ENCODE measurements at places on chromosomes 5 and 9. TPM values are rescaled to one million over a fixed set of nuclear protein-coding genes. Genes with fewer than 3 reads are reported as not detected.

DCAF12 gene
- 35.8 TPM for total RNA-seq

GPX3 gene
- total RNA-seq, result not detected

DMRTA1 gene
- total RNA-seq, result not detected

FAM151B gene
- 1.0 TPM for total RNA-seq

DNA sequence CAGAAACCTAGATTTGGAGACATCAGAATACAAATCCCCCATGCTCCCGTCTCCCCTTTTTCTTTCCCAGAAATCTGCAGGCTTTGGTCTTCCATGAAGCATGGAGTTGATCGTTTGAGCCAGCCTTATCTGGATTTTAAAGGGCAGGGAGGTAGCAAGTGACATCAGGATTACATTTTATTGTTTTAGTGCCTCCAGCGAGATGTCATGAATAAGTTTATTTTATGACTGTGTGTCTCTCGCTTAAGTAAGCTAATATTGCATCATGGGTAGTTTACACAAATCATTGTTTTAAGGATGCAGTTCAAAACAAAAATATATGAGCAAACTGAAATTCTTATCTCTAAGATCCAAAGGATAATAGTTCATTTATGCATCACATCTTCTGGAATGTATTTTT is 50.7 kb upstream of the TNFSF8 start:
- DNase-seq, result no peak

- DNase-seq, result no peak
These were observed 2.7 kb downstream of the RGMB start for GRCh38 chr5:98776066-98776705.

- DNase-seq, result no peak
These were observed 378.6 kb downstream of the ICE1 start for GRCh38 chr5:5800801-5801761.

DNA sequence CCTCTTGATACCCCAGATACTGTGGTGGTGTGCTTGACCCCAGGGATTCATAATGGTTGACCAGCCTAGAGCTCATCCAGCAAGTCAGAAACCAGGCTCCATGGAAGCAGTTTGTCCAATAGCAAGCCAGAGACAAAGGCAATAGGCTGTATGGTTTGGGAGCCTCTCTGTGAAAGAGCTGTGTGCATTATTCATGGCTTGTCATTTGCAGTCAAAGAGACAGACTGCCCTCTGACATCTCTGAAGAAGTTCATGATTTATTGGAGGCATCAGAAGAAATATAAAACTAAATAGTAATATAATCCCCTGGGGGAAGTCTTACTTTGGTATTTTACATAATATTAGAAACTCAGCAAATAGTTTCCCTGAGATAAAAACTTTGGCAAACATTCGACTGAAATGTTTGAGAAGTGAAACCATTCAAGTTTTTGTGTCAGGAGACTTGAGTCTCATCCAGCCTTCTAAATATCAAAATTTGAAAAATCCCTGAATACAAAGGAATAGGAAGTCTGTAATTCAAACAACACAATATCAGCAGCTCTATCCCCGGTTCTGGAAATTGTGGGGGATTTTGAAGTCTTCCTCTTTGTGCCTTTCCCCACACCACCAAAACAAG is 250.3 kb downstream of the ZSWIM6 start:
- no peak for DNase-seq

DNA sequence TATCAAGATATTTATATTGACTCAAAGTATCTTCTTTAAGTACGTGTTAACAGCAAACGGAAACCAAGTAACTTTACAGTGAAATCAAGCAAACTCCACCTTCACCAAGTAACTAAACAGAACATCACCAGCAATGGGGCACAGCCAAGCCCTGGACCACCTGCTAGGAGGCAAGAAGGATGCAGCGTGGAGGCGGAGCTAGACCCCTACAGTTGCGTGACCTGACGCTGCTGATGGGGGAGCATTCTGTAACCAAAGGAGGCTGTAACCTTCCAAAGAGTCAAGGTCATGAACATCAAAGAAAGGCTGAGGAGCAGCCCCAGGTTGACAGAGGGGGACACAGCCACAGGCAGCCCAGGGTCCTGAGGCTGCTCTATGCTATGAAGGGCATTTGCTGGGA is 6.1 kb downstream of the VAV2 start:
- DNase-seq, result no peak

- DNase-seq, result no peak
These were observed 12.7 kb upstream of the TMEM174 start for GRCh38 chr5:73160239-73160671.

GRCh38 chr9:137828527-137829259 is 48.9 kb upstream of the CACNA1B start:
- DNase-seq, result peak; percentile 53

- no peak for DNase-seq
These were observed 17.6 kb downstream of the ECM2 start for GRCh38 chr9:92518199-92518598.

DNA sequence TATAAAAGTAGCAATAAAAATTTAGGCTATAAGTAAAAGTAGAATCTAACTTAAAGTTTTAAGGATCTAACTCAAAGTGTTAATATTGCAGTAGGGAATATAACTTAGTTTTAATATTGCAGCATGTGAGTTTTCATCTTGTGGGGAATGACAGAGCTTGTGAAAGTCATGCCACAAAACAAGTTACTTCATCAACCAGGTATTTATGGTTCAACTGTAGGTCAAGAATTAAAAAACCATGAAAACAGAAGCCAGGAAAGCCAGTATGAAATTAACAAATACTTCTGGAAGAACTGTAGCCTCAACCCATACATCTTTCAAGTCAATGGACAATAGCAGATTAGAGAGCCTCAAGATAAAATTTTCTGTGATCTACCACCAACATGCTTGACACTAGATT is 19.0 kb downstream of the HMGCS1 start:
- no peak for DNase-seq

Data from activated naive CD8-positive, alpha-beta T cell treated with anti-CD3 and anti-CD28 coated beads, Interleukin-2, amount 10 ng/mL, durations not matched to agents 7 days and 5 days (primary cell).